ENCODE measurements at places on chromosomes 1 and 21.
A peak's percentile ranks its signal among the peaks of the same experiment; 100 is the strongest.

DNA sequence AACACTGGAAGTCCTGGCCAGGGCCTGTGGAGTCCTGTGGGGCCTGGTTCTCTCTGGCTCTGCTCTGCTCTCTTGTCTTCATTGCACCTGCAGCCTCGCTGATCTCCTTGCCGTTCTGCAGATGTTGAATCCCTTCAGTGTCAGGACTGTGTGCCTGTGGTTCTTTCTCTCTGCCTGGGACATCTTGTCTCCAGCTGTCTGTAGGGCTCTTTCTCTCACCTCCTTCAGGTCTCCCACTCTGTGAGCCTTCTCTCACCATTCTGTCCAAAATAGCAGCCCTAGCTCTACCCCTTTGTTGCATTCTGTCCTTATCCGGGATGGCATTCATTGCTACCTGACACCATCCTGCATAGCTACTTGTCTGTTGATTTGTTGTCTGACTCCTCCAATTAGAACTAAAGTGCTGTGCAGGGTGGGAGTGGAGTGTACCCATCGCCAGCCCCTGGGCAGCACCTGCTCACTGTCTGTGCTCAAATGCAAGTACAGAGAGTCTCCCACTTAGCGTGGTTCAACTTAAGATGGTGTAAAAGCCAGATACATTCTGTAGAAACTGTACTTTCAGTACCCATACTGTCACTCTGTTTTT is 8.9 kb downstream of the PGBD2 start:
- DNase-seq, result no peak

GRCh38 chr1:160115545-160116282 is at the start of gene ATP1A2:
Gene ATP1A2, plus strand, starts transcription at chr1:160115759. Its CDS starts 103 bp downstream, at chr1:160115862.
- no peak for DNase-seq

GRCh38 chr1:203278082-203278884 is 27.0 kb upstream of the BTG2 start:
- peak; percentile 39 for DNase-seq

DNA sequence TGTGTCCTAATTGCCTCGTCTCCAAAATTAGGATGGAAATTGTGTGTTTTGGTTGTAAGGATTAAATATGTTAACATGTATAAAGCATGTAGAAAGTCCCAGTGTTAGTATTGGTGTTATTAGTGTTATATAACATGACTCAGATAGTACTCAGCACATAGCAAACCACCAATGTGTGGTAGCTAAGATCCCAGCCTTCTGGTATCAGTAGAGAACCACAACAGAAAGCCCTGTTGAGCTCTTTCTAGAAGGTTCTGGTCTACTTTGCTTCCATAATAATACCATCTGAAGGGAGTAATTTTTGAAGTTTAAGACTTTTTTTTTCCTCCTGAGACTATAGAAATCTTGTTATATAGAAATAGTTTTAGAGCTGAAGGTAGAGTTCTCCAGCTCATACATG is 259.3 kb upstream of the SGIP1 start:
- no peak for DNase-seq

DNA sequence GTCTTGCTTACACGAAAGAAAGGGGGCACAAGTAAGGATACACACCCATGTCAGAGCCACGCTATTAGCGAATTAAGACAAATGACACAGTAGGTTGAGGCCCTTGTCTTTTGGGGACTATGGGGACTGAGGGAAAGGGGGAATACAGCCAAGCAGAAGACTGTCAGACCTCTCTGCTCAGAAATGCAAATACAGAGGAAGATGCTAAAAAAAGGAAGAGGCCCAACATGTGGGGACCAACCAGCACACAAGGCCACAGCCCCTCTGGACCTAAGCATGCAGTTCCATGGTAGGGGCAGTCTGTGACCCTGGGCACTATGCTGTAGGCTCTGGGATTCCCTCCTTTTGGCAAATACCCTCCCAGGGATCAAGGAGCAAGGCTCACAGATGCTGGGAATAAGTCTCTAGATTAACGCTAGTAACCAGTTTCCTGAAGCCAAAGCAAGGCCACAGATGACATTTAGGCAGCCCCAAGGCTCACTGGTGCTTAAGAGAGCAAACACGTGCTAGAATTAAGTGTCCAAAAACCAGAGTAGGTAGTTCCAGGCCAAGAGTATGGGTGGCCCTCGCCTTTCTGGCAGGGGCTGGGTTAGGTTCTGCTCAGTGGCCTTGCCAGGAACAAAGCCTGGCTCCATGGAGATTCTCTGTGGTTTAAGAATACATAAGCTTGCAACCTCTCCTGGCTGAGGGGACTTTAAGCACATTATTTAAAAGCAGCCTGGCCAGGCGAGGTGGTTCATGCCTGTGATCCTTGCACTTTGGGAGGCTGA is 38.2 kb downstream of the RABIF start:
- DNase-seq, result no peak

DNA sequence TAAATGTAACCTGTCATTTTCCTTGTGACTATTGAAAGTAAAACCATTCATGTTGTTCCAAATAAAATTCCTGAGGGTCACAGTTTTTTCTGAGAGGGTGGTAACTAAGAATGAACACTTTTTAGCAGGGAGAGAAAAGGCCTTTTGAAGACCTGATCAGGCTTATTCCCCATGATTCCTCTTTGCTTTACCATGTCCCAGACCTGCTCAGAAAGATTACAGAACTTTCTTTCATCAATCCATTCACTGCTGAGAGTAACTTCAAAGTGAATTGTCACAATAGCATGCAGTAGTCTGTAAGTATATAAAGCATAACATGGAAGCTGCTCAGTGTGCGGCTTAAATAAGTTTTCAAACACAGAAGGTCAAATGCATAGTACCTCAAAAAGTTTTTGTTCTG is 201.5 kb upstream of the COL11A1 start:
- no peak for DNase-seq

- no peak for DNase-seq
Measured at GRCh38 chr21:42396799-42397745, 1.2 kb upstream of the TMPRSS3 start.

All from AG09309 (cell line).